Activated CD4-positive, alpha-beta memory T cell treated with anti-CD3 and anti-CD28 coated beads, Interleukin-2, amount 10 ng/mL, durations not matched to agents 7 days and 5 days (primary cell): ENCODE measurements at places on chromosomes 6 and 20.

GRCh38 chr6:36825994-36826393 lies 13.2 kb downstream of the CPNE5 start:
- DNase-seq: no peak

DNA sequence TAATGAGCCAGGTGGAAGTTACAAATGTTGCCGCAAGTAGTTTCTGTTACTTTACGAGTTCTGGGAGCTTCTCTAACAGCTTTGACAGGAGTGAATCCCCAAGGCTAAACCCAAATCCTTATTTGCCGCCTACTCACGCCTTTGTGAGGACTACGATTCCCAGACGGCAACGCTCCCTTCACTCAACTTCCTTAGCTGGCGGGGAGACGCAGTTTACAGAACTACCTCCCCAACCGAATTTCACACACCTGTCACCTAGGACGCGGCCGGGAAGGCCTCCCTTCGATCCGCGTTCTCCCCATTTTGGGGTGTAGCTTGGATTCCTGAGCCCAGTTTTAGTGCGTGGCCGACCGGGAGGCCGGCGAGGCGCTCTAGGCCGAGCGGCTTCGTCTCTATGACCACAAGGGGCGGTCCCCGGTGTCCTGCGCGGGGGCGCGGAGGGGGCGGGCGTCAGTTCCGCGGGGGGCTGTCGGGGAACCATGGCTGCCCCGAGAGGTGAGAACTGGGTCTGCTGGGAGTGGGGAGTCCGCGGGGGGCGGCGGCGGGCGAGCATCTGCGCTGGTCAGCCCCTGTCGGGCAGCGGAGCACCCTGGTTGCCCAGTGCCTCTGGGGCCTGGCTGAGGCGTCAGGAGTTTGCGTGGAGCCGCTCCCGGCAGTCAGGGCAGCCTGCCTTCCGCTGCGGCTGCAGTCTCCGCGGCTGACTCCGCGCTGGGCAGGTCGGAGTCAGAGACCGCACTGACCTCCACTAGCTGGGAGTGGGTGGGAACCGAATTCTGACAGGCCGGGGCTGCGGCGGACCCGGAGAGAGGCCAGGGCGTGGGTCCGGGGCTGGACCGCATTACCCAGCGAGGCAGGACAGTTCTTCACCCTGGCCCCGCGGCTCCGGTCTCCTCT lies at the start of gene SLC35A1:
Gene SLC35A1, plus strand, starts transcription at position 450 of the 894 bp plus-strand sequence. Its CDS starts 30 bp downstream, at position 480.
- peak; percentile 82 for DNase-seq

DNA sequence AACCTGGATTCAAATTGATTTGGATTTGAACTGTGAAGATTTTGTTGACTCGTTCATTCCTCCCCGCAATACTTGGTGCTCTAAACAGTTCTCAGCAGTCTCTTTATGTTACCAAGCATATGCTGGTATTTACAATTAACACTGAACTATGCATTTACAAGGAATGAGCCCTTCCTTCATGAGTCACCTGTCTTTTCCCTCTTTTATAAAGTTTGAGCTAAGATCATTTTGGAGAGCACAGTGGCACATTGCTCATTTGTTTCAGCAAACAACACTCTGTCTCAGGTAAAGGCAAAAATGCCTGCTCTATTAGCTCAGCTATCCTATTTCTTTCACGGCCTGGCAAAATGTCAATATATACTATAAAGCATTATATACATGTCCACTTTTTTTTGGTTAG lies 285.4 kb downstream of the PHACTR1 start:
- DNase-seq: no peak

GRCh38 chr6:63066055-63066704 lies 145.1 kb upstream of the FKBP1C start:
- DNase-seq: no peak

DNA sequence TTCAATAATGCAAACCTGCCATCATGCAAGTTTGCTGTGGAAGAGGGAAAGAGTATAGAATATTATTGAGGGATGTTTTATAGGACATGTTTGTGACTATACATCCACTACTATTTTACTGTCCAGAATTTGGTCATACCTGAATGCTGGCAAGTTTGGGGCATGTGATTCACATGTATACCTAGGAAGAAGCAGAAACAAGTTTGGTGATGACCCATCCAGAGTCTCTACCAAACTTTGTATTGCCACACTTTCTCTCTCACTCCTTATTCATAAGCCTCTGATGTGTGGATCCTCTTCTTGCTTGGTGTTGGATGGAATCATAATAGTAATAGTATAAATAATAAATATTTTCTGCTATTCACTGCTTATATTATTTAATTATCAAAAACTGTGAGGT lies 108.5 kb upstream of the FLRT3 start:
- DNase-seq: no peak

- DNase-seq: no peak
Observed at GRCh38 chr6:19478992-19479391, 358.2 kb upstream of the ID4 start.

GRCh38 chr20:7980332-7981046 lies 39.1 kb downstream of the TMX4 start:
- peak; percentile 21 for DNase-seq

DNA sequence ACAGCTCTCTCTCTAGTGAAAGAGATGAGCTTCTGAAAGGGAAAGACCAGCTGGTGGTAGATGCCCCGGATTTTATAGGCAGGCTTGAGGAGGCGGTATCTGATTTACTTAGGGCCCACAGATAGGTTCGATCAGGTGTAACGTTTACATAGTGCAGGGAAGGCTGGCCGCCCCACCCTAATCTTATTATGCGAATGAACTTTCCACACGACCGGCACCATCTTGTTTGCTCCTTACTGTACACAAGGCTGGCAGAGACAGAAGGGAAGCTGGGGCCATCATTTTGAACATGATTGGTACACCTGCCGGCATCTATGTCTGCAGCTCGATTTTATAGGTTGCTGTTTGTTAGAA lies 212.0 kb upstream of the JARID2 start:
- DNase-seq: no peak

- no peak for DNase-seq
Observed at GRCh38 chr20:20611167-20611566, 101.3 kb downstream of the RALGAPA2 start.

- no peak for DNase-seq
Observed at GRCh38 chr6:106823732-106824351, 150.7 kb downstream of the CD24 start.

DNA sequence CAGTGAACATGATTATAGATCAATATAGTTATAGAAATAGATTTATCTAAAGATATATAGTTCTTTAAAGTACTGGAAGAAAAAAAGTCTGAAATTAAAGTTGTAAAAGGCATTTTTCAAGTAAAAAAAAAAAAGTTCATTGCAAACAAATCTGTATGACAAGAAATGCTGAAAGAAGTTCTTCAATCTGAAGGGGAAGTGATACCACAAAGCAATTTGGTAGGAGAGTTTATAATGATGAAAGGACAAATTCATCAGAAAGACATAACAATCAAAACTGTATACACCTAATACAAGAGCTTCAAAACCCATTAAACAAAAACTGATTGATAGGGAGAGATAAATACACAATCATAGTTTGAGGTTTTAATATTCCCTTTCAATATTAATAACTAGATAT lies 14.1 kb downstream of the HUS1B start:
- no peak for DNase-seq

DNA sequence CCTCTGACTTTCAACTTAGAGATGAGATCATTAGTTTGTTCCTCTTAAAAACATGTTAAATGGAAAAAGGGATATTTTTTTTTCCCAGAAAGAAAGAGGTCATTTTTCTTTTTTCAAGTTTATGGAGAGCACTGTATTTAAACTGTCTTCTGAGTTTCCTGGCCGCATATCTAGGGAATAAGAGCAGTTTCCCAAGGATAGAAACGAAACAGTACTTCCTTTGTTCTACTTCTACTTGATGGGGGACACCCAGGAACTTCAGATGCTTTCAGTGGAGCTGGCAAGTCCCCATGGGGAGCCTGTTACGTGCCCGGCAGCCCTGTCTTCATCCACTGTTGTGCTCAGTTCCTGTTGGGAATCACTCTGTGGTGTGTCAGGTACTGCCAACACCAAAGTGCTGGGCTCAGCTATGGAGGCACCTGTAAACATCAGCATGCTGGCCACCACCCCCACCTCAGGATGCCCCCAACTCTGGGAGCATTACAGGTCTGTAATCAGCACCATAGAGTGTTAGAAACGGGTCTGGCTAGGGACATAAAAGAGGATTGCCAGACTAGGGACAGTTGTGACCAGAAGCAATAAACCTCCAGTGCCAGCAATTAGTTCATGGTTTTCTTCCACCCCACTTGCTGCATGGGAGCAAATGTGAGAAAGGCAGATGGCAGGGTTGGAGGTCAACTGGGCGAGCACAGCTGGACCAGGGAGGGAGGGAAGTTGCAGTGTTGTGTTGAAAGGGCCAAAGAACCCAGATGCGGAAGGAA lies 221.7 kb upstream of the ECI2 start:
- no peak for DNase-seq

DNA sequence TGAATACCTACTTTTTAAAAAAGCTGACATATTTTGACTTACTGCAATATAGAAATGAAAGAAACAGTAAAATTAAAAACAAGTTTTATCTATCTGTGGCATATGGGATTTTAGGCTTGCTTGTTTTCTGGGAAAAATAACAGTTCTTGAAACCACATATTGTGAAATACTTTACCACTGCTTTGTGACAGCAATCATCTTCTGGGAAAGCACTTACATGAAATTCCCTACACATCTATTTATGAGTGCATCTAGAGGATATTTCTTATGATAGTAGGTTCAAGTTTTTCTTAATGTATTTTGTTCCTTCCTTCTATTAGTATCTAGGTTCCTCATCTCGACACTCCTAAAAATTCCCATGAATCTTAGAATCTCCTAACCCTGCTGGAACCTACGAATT lies 75.2 kb downstream of the STXBP5 start:
- no peak for DNase-seq

DNA sequence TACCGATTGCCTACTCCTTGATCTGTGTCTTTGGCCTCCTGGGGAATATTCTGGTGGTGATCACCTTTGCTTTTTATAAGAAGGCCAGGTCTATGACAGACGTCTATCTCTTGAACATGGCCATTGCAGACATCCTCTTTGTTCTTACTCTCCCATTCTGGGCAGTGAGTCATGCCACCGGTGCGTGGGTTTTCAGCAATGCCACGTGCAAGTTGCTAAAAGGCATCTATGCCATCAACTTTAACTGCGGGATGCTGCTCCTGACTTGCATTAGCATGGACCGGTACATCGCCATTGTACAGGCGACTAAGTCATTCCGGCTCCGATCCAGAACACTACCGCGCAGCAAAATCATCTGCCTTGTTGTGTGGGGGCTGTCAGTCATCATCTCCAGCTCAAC lies 13.5 kb downstream of the CCR6 start:
- no peak for DNase-seq

DNA sequence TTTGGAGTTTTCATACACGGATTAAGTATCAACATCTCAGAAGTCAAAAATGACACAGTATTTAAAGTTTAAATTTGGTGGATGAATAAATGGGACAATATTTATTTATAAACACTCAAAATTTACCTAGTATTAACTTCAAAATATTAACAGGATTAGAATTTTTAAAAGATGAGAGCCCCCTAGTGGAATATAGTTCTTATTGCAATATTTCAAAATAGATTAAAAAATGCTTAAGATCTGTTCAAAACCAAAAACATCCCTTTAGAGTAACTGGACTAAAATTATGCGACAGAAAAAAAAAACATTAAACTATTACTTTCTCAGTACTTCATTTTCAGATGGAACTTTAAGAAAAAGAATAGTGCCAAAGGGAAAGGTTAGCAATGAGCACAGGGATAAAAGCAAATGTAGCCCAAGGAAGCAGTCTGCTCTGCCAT lies 56.6 kb downstream of the SNX14 start:
- DNase-seq: no peak

DNA sequence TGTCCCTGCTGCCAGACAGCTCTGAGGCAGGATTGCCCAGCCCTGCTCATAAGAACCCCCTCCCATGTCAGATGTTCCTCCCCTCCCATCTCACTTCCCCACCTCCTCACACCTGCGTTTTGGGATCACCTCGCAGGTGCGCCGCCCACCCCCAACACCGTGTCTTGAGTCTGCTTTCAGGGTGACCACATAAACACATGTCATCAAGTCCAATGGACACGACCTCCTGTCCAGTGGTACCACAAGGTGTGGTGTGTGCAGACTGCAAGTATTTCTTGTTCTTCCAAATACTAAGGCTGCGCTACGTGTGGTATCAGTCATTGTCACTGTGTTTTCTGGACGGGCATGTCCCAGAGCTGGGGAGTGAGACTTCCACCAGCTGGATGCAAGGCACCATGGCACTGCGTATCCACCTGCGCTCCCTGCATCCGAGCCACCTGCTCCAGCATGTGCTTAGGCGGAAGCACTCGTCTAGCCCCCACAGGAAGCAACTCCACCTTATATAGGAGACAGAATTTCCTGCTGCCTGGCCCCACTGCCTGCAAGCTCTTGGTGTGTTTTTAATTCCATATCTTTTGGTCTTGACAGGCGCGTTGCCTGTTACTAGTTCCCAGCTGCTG lies 119.7 kb upstream of the NXT1 start:
- DNase-seq: no peak

DNA sequence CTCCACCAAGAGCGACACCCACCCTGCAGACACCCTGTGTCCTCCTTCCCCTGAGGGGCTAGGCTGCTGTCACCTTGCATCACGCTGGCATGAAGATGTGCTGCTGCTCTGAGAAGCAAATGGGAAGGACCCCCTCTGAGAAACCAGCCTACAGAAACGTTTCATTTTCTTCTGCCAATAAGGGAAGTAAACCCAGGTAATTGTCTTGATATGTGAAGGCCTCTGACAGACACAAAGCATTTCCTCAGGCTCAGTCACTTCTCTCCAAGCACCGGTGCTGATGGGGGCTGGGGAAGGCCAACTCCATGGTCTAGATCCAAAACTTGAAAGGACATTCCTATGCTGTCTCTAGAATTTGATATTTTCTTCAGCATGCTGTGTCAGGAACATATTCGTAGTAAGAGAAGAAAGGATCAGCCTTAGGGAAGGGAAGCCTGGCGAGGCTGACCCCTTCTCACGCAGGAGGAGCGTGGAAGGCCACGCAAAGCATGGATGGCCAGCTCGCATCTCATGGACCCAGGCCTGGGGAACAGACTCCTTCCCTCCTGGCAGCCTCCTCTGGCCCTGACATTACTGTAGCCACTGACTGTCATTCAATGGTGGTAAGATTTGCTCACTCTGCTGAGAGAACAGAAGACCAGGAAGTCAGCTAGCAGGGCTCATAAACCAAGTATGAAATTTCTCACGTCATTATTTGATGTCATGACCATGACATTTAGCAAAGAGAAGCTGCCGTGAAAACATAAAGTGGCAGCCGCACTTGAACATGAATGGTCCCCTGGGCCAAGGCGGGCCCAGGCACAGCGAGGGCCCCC lies 20.4 kb downstream of the ACSS1 start:
- no peak for DNase-seq

- DNase-seq: no peak
Observed at GRCh38 chr20:44233436-44234016, 13.6 kb upstream of the GDAP1L1 start.

DNA sequence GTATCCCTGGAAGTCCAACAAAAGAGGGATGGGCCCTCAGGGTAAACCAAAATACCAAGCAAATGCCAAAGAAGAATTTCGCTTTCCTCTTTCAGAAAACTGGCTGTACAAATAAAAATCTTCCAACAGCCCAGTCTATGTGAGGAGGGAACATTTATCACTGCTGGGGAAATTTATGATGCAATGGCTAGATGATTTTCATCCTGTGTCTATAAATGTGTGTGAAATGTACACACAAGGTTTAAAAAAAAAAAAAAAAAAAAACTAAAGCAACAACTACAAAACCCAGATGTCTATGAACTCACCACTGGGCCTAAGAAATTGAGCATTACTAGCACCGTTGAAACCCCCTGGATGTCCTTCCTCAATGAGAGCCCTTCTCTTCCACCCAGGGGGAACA lies 68.7 kb upstream of the SLC4A11 start:
- DNase-seq: no peak
